ENCODE measurements at places on chromosomes 16 and 17.
A peak's percentile ranks its signal among the peaks of the same experiment; 100 is the strongest.

DNA sequence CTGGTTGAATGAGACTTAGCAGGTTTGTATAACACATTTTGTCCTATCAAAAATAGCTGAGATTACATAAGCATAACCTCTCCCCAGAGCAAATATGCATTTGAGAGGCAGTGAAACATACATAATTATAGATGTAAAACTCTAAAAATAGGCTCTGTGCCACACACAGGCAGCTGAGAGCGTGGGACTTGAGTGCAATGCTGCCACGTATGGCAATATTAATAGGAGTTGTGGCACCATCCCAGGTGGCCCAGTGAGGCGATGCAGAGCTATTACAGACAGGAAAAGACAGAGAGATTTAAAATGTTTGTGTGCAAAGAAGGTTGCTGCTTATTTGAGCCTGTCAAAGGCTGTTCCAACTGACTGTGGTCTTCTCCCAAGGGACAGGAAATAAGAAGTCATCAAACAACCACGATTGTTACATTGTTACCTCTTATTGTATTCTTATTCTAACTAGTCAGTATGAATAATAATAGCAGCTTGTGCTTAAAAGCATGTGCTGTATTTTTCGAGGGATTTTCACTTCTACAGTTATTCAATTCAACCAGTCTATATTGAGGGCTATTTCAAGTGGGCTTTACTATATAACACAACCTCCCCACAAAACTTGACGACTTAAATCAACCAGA is 116.5 kb downstream of the SALL1 start:
- DNase-seq = peak; percentile 56

- DNase-seq = no peak
Observed at GRCh38 chr16:50437769-50438437, 69.1 kb upstream of the BRD7 start.

DNA sequence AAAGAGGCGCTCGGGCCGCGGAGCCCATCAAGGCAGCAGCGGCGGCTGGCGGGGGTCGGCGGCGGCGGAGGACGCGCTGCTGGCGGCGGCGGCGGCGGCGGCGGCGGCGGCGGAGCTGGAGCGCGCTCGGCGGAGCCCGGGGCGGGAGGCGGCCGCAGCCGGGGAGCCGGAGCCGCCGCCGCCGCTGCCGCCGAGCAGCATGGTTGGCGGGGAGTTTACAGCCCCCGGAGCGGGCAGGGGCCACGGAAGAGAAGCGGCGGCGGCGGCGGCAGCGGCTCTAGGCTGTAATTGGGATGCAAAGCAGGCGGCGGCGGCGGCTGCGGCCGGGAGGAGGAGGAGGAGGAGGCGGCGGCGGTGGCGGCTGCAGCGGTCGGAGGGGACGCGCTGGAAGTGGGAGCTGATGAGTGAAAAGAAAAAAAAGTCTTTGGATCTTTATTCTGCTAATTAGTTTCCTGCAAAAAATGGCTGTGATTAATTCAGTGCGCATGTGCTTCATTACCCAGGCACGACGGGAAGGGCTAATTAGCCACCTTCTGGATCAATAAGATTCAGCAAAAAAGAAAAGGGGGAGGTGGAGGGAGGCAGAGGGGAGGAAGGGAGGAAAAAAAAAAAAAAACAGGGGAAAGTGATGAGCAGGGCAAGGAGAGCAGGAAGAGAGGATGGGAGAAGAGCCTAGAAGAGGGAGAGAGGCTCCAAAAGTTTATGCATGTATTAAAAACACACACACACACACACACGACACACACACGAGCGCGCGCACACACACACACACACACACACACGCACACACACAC is 10.9 kb upstream of the ZFHX3 start:
- peak; percentile 62 for DNase-seq

- no peak for DNase-seq
Observed at GRCh38 chr16:64907844-64908243, 214.0 kb downstream of the CDH11 start.

DNA sequence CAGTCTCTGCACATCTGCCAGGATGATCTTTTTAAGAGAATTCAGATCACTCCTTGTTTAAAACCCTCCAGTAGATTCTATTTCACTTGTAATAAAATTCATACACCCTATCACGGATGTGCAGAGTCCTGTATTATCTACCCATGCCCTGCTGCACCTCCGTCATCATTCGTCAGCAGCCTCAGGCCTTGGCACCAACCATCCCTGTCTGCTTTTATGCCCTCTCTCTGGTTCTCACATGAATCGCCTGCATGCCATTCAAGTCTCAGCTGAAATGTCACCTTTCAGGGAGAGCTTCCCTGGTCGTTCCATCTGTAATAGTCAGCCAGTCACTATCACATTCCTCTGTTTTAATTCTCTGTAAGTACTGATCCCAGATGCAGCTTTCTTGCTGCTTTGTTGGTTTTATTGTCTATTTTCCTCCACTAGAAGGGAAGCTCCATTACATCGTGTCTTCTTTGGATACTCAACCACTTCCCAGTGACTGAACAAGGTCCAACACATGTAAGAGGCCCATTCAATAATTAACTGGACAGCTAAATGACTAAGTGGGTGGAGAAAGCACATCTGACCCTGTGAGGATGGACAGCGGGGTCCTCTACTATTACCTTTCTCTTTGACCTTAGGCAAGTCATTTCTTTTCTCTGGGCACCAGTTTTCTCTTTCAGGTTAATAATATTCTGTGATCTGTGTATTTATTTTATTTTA is 81.2 kb upstream of the GOT2 start:
- no peak for DNase-seq

GRCh38 chr17:32596628-32597027 is 109.8 kb downstream of the CDK5R1 start:
- DNase-seq = no peak

- DNase-seq = no peak
Observed at GRCh38 chr17:77403854-77404253, 263.1 kb downstream of the SEC14L1 start.

GRCh38 chr17:12402963-12403622 is 262.6 kb upstream of the MYOCD start:
- no peak for DNase-seq

- DNase-seq = peak; percentile 85
Observed at GRCh38 chr16:27779641-27780164, 229.8 kb downstream of the KATNIP start.

DNA sequence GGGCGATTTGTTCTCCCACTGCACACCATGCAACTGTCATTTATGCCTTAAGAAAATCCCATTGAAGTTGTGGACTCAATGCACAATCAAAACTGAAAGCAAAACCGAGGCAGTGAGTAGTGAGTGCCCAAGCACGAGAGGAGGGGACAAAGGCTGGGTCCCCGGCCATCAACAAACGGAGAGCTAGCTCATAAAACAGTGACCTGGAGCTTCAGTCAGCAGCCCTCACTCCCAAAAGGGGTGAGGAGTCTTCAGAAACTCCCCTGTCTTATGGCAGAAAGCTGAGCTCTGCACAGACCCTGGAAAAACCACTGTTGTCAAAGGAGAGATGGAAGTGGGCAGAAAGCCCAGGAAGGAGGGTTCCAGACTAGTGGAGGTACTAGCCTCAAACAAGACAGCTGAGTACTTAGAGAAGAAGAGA is 96.9 kb downstream of the ADCY9 start:
- no peak for DNase-seq

- no peak for DNase-seq
Observed at GRCh38 chr17:44775838-44776621, 17.2 kb downstream of the ADAM11 start.

GRCh38 chr17:58684003-58684402 is 7.8 kb downstream of the TEX14 start:
- no peak for DNase-seq

DNA sequence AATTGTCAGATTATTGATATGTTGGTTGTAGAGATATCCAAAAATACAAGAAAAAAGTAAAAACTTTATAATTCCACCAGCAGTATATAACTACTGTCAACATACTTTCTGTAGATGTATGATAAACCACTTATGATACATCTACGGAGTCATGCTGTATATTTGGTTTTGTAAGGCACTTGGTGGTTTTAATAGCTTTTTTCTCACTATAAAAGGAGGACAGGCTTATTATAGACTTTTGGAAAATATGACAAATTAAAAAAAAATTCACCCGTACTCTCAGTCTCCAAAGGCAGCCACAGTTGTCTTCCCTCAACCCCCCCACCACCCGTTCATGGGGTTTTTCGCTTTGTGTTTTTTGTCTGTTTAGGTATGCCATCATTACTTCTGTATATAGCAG is 14.8 kb downstream of the RAI1 start:
- no peak for DNase-seq

- no peak for DNase-seq
Observed at GRCh38 chr17:41799366-41799765, 12.4 kb downstream of the P3H4 start.

- no peak for DNase-seq
Observed at GRCh38 chr17:16507918-16508533, 16.0 kb upstream of the LRRC75A start.

GRCh38 chr17:36089888-36090836 is at the start of gene CCL3:
TSS of gene CCL3 (minus strand) at chr17:36090143. CDS start at chr17:36090058, 85 bp downstream.
- peak; percentile 50 for DNase-seq

DNA sequence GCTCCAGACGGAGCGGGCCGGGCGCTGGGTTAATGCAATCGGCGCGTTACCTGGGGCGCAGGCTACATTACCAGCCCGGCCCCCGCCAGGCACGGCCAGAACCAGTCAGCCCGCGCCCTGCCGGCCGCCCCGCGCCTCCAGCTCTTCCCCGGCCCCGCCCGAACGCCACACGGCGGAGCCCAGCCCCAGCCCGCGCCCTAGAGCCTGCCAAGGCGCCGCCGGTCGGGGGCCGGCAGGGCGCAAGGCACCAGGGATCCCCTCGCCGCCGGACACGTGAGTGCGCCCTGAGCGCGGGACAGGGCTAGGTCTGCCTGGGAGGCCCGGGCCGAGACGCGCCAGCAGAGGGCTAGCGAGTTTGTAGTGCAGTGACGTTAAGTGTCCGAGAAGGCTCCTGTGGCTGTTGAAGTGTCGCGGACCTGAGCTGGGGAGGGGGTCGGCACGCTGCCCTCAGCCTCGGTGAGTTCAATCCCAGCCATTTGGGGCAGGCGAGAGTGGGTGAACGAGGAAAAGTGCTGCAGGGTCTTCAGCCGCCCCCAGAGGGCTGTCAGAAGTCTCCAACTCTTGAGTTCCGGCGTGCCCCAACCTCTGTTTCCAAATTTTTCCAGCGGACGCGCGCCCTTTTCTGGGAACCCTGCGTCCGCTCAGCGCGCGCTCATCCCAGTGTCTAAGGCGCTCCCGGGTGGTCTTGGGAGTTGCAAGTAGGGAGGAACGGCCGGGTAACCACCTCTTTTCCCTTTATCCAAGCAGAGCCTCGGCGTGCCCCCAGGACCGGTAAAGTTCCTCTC is at the start of gene SLC6A2:
Gene SLC6A2, plus strand, starts transcription at position 92 of the 785 bp plus-strand sequence. CDS start 707 bp downstream, outside the sequence.
- DNase-seq = no peak

GRCh38 chr16:19127674-19128131 is 13.9 kb downstream of the ITPRIPL2 start:
- DNase-seq = no peak

- no peak for DNase-seq
Observed at GRCh38 chr17:19264268-19264667, 27.1 kb downstream of the EPN2 start.

DNA sequence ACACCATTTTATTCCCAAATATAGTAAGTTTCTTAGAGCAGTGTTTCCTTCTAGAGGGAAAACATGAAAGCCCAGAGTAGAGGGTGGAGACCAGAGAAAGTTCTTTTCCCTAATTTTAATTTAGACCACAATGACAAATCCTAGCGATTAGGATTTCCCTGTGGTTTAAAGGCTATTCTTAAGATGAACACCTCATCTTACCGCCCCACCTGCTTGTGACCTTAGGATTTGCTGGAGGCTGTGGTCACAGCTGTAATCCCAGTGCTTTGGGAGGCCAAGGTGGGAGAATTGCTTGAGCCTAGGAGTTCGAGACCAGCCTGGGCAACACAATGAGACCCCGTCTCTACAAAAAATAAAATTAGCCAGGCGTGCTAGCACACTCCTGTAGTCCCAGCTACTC is 51.1 kb downstream of the GPRC5B start:
- no peak for DNase-seq

DNA sequence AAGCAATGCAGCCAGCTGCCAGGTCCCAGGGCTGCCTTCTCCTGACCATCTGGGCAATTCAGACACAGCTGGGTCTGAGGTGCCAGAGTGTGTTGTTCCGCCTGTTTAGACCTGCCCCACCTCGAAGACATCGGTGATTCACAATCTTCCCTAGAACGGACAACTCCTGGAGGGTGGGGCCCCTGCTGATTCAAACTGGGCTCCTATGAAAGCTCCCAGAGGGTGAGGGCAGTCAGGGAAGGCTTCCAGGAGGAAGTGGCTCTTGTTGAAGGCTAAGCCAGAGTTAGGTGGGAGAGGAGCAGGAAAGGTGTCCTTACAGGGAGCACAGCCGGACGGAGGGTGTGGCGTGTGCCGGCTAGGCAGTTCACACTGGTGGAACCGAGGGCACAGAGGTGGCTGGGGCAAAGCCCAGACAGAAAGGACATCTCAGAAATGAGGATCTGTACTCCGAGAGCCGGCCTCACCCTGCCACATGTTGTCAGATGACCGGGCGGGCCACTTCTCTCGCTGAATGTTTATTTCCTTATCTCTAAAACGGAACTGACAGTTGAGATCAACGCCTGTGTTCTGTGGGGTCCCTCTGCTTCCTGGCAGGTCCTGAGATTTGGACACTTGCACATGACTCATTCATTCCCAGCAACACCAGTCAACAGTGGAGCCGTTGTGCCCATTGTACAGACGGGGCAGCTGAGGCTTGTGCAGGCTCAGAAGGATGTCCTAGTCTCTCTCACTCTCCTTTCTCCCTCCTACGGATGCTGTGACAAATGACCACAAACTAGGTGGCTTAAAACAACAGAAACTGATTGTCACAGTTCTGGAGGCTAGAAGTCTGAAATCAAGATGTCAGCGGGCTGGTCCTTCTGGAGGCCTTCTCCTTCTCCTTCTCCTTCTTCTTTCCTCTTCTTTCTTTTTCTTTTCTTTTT is 26.9 kb upstream of the LITAF start:
- DNase-seq = peak; percentile 75

- no peak for DNase-seq
Observed at GRCh38 chr17:62597920-62598319, 29.6 kb upstream of the MRC2 start.

GRCh38 chr16:86581458-86581857 is 3.1 kb downstream of the FOXL1 start:
- no peak for DNase-seq

- no peak for DNase-seq
Observed at GRCh38 chr16:11078812-11079459, 134.6 kb downstream of the CLEC16A start.

GRCh38 chr17:35046245-35046644 is 17.3 kb downstream of the RFFL start:
- no peak for DNase-seq

GRCh38 chr17:8922928-8923327 is 42.6 kb downstream of the PIK3R5 start:
- no peak for DNase-seq

GRCh38 chr16:12589676-12590075 is 214.0 kb downstream of the CPPED1 start:
- no peak for DNase-seq

- no peak for DNase-seq
Observed at GRCh38 chr16:69313469-69313868, 2.3 kb downstream of the VPS4A start.

Measured in head of caudate nucleus (tissue), 42 donors.